Aorta (tissue), 5 donors: ENCODE measurements at places on chromosomes 2 and 18. TPM values are rescaled to one million over a fixed set of nuclear protein-coding genes. Genes with fewer than 3 reads are reported as not detected.

DNA sequence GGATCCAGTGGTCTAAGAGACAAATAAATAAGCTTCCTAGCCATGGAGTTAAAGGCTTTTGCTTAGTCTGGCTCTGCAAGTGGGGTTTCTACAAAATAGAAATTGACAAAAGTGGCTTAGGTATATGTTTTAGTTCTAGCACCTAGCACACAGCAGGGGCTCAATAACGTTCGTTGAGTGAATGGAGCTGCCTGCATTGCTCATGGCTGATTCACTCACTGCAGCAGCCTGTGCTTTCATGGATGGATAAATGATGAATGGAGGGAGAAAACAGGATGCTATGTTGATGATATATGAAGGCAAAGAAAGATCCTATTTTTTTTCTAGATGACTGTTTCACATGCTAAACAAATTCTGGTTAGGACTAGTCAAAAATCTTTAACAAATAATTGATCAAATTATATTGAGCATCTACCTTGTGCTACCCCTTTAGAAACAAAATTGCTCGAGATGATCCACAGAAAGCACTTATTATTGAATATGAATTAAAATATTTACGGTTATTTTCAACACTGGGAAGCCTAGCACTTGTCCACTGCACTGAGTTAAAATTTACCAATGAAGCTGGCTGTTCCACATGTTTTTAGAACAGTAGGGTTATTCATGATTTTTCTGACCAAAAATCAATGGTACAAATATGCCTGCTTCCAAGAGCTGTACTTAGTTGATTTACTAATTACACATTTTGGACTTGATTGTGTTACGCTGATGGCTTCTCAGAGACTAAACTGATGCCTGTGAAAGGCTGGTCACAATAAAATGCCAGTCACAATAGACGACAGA, 39.6 kb downstream of the HDHD2 start:
- peaks cover 10% of the 10 kb centered on the region for H3K36me3 ChIP-seq
- no peaks in the 10 kb centered on the region for H3K27me3 ChIP-seq
- H3K4me3 ChIP-seq = no peak overlapping the region
- no peak for DNase-seq
- H3K4me1 ChIP-seq = no peaks in the 10 kb centered on the region
- no peak overlapping the region for H3K27ac ChIP-seq

DNA sequence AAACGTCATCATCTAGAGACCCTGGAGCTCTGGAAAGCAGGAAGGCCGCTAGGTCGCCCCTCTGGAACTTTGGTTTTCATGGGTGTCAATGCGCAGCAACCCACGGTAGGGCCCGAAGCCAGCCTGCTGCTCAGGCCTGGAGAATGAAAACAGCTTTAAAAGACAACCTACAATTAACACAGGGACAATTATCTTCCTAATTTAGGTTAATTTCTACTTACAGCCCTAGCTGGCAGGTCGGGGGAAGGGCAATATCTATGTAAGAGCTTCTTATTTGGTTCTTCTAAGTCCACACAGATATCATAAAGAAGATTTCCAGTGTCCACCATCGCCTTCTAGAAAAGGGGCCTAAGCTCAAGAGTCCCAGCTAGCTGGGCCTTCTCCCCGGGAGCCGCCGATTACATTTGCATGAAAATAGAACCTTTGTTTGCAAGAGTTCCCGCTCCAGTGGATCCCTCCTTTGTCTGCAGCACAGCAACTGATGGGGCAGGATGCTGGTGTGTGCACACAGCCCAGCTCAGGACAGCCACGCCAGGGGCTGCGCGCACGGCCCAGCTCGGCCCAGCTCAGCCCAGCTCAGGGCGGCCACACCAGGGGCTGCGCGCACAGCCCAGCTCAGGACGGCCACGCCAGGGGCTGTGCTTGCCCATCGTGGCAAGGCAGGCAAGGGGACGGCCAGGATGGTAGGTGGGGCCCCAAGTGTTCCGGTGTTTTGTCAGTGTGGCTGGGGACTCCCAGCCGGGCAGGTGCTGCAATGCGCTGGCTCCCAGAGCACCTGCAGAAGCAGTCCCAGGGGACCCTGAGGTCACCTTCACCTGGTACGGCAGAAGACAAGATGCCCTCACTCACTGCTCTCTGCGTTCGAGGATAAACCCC, 109.1 kb downstream of the HDAC4 start:
- no peaks in the 10 kb centered on the region for H3K36me3 ChIP-seq
- peaks cover 3% of the 10 kb centered on the region for H3K4me1 ChIP-seq
- H3K27me3 ChIP-seq = no peaks in the 10 kb centered on the region
- peak; percentile 63 for DNase-seq
- H3K27ac ChIP-seq = peak overlapping the region; percentile 64

GRCh38 chr2:112640800-112641675, 4.7 kb upstream of the SLC20A1 start:
- H3K27me3 ChIP-seq = peaks cover 2% of the 10 kb centered on the region
- H3K27ac ChIP-seq = peak overlapping the region; percentile 9
- no peaks in the 10 kb centered on the region for H3K4me1 ChIP-seq
- H3K36me3 ChIP-seq = no peaks in the 10 kb centered on the region
- DNase-seq = no peak

GRCh38 chr2:16604236-16604635, 61.4 kb downstream of the CYRIA start:
- no peak overlapping the region for H3K27ac ChIP-seq
- no peaks in the 10 kb centered on the region for H3K4me1 ChIP-seq
- H3K36me3 ChIP-seq = no peaks in the 10 kb centered on the region
- no peak overlapping the region for H3K4me3 ChIP-seq

GRCh38 chr2:155080373-155080772, 381.9 kb downstream of the KCNJ3 start:
- no peak overlapping the region for H3K4me3 ChIP-seq
- no peaks in the 10 kb centered on the region for H3K4me1 ChIP-seq
- H3K27ac ChIP-seq = no peak overlapping the region
- DNase-seq = no peak
- no peaks in the 10 kb centered on the region for H3K36me3 ChIP-seq

DNA sequence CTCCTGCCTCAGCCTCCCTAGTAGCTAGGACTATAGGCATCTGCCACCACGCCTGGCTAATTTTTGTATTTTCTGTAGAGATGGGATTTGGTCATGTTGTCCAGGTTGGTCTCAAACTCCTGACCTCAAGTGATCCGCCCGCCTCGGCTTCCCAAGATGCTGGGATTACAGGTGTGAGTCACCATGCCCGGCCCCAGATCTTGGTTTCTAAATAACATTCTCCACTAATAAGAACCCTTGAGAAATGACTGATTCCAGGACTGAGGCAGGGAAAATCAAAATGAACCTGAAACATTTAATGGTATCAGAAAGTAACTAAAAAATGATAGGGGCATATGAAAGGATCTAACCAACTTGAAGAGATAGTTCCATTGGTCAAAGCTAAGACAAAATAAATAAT, 34.0 kb downstream of the BMPR2 start:
- no peaks in the 10 kb centered on the region for H3K27me3 ChIP-seq
- H3K4me3 ChIP-seq = no peak overlapping the region
- H3K27ac ChIP-seq = no peak overlapping the region
- no peaks in the 10 kb centered on the region for H3K36me3 ChIP-seq

DNA sequence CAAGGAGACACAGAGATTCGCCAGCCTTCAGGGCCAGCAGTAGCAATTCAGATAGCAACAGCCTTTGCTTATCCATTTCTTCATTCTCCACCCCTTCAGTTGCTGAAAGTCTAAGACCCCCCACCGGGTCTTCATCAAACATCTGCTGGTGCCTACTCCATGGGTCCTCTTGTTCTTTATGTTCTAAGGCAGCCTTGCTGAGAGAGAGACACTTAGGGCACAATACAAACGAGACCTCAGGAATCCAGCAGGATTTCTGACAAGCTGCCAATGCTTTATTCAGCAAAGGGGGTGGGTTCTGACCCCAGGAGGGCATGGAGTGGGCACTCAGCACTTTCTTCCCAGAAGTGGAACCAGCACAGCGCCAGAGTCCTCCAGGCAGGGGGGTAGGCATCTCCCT, 36.2 kb upstream of the CNGA3 start:
- no peaks in the 10 kb centered on the region for H3K4me1 ChIP-seq
- H3K36me3 ChIP-seq = no peaks in the 10 kb centered on the region
- no peak overlapping the region for H3K4me3 ChIP-seq
- no peak for DNase-seq

DNA sequence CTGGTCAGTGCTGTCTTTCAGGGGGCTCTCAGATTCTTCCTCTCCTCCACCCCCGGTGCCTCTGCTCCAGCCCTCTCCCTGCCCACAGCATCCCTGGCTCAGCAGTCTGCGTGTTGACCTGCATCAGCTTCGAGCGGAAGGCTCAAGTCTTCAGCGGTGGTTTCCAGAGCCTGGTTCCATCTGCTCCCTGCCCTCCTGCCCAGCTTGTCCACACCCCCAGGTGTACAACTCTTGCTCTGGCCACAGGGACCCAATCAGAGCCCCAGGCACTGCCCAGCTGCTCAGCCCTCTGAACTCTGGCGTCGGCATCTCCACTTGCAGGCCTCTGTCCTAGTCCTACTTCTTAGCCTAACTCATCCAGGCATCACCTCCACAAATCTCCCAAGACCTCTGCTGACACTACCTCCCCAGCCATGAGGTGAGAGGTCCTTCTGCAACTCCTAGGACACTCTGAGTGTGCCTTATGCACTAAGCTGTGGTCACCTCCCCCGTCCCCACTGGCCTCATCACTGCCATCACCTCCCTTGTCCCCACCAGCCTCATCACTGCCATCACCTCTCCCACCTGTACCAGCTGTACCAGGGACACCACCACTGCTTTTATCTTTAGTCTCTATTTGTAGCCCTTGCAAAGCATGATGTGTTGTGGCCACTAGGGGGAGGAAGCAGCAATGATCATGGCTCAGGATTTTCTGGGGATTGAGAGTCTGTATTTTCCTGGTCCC, 60.9 kb downstream of the EDAR start:
- no peak for DNase-seq
- no peak overlapping the region for H3K27ac ChIP-seq
- no peak overlapping the region for H3K4me3 ChIP-seq

DNA sequence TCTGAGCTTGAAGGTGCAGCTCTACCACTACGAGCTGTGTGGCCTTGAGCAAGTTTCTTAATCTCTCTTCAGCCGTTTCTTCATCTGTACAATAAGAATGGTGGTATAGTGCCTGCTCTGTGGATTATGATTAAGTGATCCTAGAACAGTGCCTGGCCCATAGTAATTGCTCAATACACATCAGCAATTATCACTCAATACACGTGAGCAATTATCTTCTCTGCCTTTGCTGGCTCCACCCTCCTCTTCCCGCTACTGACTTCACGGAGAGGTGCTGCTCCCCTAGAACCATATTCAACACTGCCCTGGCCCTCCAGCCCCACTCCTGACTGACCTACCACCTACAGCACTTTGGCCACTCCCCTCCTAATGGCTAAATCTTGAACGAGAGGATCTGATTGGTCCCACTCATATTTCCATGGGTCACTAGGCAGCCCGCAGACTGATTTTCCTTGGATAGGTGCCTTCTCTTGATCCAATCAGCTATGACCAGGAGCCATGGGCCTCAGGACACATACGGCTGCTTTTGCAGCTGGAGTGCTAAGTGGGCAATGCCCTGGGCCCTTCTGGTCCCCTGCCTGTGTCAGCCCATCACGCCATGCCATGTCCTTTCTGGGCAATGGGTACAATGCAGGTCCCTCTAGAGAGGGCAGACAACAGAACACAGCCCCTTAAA, 77.5 kb downstream of the STPG4 start:
- H3K27me3 ChIP-seq = no peaks in the 10 kb centered on the region
- no peak overlapping the region for H3K4me3 ChIP-seq
- peak overlapping the region; percentile 93 for H3K27ac ChIP-seq

GRCh38 chr18:7366597-7366996, 135.7 kb downstream of the LRRC30 start:
- DNase-seq = no peak
- H3K4me1 ChIP-seq = no peaks in the 10 kb centered on the region
- H3K27ac ChIP-seq = no peak overlapping the region
- no peaks in the 10 kb centered on the region for H3K27me3 ChIP-seq

DNA sequence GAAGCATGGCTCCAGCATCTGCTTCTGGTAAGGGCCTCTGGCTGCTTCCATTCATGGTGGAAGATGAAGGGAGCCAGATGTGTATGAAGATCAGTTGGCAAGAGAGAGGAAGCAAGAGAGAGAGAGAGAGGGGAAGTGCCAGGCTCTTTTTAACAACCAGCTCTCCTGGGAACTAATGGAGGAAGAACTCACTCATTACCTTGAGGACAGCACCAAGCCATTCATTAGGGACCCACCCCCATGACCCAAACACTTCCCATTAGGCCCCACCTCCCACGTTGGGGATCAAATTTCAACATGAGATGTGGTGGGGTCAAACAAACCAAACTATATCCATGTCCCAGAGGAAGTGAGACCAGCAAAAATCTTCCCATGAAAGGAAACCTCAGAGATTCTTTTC, 124.8 kb upstream of the SIX2 start:
- H3K27me3 ChIP-seq = no peaks in the 10 kb centered on the region
- no peak overlapping the region for H3K4me3 ChIP-seq
- H3K36me3 ChIP-seq = no peaks in the 10 kb centered on the region

GRCh38 chr2:184564092-184564491, 34.2 kb upstream of the ZNF804A start:
- no peaks in the 10 kb centered on the region for H3K36me3 ChIP-seq
- H3K4me3 ChIP-seq = no peak overlapping the region
- no peak overlapping the region for H3K27ac ChIP-seq
- H3K4me1 ChIP-seq = no peaks in the 10 kb centered on the region
- DNase-seq = no peak

DNA sequence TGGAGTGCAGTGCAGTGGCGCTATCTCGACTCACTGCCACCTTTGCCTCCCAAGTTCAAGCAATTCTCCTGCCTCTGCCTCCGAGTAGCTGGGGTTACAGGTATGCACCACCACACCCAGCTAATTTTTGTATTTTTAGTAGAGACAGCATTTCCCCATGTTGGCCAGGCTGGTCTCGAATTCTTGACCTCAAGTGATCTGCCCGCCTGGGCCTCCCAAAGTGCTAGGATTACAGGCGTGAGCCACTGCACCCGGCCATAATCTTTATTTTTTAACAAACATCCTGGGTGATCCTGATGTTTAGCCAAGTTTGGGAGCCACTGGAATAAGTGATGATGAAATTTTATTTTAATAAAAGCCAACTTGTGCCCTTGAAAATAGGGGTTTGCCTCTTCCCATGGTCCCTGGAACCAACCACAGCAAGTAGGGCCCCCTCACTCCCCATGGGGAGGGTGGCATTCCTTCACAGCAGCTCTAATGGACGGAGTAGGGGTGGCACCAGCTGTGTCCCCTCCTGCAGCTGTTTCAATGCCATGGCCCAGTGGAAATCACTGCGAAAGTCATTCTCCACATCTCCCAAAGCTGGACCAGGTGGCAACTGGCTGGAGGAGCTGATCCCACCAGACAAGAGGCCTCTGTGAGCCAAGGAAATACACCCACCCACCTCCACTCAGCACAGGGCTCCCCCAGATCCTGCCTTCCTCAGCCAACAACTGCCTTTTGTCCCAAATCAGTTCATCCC, 194.8 kb downstream of the ZFP36L2 start:
- H3K4me3 ChIP-seq = no peak overlapping the region
- no peak for DNase-seq
- no peaks in the 10 kb centered on the region for H3K4me1 ChIP-seq
- H3K27ac ChIP-seq = no peak overlapping the region
- H3K36me3 ChIP-seq = no peaks in the 10 kb centered on the region

GRCh38 chr18:35861367-35862118, 110.9 kb upstream of the RMP24 start:
- H3K27me3 ChIP-seq = no peaks in the 10 kb centered on the region
- H3K36me3 ChIP-seq = no peaks in the 10 kb centered on the region
- DNase-seq = no peak
- peak overlapping the region; percentile 76 for H3K4me3 ChIP-seq
- no peaks in the 10 kb centered on the region for H3K4me1 ChIP-seq
- H3K27ac ChIP-seq = peak overlapping the region; percentile 61

ASB18 gene
- total RNA-seq = not detected

ZNF24 gene
- total RNA-seq = 44.3 TPM
